AML-193 (cell line): ENCODE measurements at places on chromosomes 5 and 9.

- DNase-seq: no peak
Measured at GRCh38 chr9:13485068-13485596, 205.6 kb upstream of the MPDZ start.

DNA sequence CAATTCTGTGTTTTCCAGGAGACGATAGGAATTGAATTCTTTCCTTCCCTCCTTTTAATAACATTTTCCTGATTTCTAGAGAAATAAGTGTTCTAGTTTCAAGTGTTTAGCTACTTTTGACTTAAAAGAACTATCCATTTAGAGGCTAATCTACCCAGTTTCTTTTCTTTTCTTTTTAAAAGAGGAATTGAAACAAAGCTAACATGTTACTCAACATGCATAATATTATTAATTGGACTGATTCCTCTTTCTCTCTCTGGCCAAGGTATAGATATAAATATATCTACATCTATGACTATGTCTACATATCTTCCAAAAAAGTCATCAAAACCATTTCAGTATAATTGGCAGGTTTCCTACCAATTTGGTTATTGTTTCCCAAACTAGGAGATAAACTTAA is 309.8 kb downstream of the TRPM3 start:
- no peak for DNase-seq

GRCh38 chr9:72907421-72907820 is 45.4 kb downstream of the ALDH1A1 start:
- no peak for DNase-seq

DNA sequence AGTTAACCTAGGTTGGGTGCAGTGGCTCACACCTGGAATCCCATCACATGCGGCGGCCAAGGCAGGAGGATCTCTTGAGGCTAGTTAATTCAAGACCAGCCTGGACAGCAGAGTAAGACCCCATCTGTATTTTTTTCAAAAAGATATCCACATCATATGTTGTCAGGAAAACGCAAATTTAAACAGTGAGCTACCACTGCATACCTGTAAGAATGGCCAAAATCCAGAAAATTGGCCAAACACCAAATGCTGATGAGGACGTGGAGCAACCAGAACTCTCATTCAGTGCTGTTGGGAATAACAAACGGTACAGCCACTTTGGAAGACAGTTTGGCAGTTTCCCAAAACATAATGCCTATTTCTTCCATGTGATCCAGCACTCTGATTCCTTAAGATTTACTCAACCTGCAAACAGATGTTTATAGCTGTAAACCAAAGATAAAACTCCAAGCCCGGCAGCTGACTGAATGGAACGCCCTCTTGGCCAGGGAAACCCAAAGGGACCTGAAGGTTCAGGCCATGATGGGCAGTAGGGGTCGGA is 12.4 kb downstream of the CEL start:
- no peak for DNase-seq

DNA sequence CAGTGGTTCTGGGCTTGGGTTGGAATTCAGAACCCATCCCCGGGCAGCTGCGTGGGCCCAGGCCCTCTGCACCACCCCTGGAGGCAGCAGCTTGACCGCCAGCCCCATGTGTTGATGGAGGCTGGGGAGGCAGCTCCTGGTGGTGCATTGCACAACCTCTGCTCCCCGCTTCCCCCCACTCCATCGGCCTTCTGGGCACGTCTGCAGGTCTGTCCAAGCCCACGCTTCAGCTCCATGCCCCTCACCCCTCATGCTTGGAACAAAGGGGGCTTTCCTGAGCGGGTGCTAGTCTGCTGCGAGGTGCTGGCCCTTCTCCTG is 1.4 kb downstream of the NCS1 start:
- DNase-seq: no peak

- DNase-seq: no peak
Measured at GRCh38 chr5:41143131-41143901, 70.0 kb downstream of the C6 start.

DNA sequence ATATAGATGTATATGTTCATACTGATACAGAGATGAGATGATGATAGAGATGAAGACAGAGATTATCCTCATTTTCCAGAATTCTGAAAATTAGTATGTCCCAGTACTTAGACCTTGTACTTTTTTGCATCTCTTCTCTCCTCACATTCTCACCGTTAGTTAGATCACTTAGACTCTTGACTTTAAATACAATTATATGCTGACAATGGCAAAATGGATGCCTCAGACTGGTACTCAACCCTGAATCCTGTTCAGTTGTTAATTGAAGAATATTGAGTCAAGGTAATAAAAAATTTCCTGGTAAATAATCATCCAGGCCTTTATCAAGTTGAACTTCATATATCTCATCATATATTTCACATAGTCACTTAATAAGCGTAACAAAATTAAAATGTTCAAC is 505.4 kb downstream of the EFNA5 start:
- DNase-seq: no peak

GRCh38 chr5:171340491-171340890 is 31.4 kb downstream of the TLX3 start:
- DNase-seq: no peak

GRCh38 chr5:92309336-92309991 is 926.3 kb upstream of the ARRDC3 start:
- DNase-seq: no peak

DNA sequence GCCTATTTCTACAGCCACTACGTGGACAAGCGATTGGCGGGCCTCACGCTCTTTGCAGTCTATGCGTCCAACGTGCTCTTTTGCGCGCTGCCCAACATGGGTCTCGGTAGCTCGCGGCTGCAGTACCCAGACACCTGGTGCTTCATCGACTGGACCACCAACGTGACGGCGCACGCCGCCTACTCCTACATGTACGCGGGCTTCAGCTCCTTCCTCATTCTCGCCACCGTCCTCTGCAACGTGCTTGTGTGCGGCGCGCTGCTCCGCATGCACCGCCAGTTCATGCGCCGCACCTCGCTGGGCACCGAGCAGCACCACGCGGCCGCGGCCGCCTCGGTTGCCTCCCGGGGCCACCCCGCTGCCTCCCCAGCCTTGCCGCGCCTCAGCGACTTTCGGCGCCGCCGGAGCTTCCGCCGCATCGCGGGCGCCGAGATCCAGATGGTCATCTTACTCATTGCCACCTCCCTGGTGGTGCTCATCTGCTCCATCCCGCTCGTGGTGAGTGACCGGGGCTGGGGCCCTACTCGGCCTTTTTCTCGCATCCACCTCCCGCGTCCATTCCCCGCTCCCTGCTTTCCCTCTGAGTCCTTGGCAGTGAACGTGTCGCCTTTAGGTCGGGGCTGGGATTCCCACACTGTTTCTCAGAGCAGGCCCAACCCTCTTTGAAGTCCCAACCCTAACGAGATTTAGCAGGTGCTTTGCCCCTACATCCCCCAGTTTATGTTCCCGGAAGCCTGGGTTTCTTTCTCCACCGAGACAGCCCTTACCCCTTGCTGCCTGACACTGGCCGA is 1.8 kb downstream of the PTGER4 start:
- DNase-seq: peak; percentile 51

DNA sequence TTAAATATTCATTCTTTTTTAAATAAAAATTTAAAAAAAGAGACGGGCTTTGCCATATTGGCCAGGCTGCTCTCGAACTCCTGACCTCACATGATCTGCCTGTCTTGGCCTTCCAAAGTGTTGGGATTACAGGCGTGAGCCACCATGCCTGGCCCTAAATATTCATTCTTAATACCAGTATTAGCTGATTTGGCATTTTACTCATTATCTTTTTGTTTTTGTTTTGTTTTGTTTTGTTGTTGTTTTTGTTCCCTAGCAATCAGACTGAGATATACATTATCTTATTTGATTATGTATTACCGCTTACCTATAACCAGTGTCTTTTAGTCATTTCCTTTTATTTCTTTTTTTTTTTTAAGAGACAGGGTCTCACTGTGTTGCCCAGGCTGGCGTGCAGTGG is 37.9 kb downstream of the RNF44 start:
- no peak for DNase-seq

DNA sequence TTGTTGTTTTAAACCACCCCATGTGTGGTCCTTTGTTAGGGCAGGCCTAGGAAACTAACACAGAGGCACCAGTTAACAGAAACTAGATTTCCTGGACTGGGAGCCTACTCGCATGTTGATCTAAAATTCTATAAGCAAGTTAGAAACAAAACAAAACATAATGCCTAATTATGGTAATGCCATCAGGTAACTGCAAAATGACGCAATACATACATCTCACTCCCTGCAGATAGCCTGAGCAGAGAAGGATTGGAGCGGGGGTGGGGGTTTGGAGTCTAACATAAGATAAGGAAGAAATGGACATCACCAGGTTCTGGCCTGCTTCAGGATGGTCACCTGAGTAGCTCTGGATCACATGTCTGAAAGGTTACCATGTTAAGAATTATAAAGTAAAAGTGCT is 113.4 kb upstream of the CTSL start:
- DNase-seq: no peak

- DNase-seq: no peak
Measured at GRCh38 chr9:81650586-81651515, 38.5 kb downstream of the TLE1 start.

DNA sequence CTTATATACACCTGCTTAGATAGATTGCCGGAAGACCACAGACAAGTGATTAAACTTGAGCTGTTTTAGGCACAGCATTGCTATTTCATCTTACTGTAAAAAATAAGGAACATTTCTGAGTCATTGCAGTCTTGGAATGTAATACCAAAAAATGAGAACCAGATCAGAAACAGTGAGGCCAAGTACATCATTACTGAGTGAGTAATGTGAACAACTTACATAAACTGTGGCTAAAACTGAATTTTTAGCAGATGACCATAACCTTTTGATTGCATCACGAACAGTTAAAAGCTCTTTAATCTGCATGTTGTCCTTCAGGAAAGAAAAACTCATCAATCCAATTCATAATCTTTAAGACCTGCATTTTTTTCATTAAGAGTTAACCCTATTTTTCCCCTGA is 157.1 kb upstream of the FGF10 start:
- no peak for DNase-seq

DNA sequence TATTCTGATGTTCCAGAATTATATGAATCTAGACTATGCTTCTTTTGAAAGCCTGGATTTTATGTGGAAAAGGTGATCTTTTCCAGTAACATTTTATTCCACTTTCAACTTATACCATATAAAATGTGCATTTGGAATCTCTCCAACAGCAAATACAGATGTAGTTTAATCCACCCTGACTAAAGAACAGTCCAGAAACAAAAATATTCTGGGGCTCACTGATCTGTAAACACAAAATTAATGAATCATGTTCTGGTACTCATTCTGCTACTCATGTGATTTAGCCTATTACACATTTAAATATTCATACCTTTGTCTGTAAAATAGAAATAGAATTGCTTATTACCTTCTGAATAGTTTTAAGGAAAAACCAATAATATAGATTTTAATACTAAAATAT is 125.8 kb downstream of the ARRDC3 start:
- DNase-seq: no peak

GRCh38 chr5:177430140-177430951 is 3.9 kb downstream of the GRK6 start:
- no peak for DNase-seq
